ENCODE measurements at places on chromosomes 12 and 14.

DNA sequence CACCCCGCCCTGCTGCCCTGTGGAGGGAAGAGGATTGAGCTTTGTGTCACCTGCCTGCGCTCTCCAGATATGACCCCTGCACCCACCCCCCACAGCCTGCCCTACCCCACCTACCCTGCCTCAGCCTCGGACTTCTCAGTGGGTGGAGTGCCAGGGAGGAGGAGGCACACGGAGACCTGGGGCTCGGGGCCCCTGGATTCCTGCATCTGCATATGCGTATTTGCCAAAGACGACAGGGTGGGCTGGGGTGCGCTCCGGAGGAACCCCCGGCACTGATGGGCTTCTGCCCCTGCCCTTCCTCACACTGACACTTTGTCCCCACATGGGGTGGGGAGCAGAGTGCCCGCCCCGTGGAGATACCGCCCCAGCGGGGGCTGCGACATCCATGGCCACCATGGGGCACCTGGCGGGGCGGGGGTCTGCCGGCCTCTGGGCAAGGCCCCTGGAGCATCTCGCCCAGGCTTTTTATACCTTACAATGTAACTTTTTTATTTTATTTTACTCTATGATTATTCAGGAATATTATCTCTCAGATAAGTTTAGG lies 206.0 kb downstream of the TSPAN9 start:
- DNase-seq = no peak

GRCh38 chr14:61269321-61270083 lies 11.6 kb downstream of the TMEM30B start:
- peak; percentile 8 for DNase-seq

DNA sequence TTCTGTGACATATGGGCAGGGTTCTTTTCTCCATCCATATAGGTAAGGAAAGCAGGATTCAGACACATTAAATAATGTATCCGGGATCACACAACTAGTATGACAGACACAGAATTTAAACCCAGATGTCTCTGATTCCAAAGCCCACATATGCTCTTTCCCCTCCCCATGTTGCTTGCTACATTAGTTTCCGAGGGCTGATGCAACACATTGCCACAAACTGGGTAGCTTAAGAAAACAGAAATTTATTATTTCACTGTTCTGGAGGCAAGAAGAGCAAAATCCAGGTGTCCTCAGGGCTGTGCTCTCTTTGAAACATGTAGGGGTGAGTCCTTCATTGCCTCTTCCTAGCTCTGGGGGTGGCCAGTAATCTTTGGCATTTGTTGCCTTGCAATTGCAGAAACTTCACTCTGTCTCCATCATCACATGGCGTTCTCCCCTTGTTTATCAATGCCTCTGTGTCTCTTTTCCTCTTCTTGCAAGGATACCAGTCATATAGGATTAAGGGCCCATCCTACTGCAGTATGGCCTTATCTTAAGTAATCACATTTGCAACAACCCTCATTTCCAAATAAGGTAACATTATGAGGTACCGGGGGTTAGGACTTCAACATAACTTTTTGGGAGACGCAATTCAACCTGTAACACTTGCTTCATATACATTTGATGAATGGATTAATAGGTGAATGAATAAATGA lies 83.0 kb upstream of the CCND2 start:
- no peak for DNase-seq

DNA sequence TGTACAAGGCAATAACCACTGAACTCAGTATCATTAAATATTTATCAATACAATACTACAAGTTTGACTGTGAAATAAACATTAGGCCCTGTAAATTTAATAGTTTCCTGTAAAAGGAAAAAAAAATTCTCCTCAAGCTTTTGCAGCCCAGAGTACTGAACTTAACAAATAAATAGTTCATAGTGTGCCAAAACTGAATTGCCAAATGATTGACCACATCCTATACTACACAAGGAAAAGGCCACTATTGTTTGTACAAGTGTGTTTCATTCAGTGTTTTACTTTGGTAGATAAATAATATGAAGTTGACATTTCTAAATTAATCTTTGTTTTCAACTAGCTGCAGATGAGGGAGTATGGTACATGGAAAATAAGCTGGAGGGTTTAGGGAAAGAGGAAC lies 379.6 kb downstream of the FLRT2 start:
- DNase-seq = no peak

DNA sequence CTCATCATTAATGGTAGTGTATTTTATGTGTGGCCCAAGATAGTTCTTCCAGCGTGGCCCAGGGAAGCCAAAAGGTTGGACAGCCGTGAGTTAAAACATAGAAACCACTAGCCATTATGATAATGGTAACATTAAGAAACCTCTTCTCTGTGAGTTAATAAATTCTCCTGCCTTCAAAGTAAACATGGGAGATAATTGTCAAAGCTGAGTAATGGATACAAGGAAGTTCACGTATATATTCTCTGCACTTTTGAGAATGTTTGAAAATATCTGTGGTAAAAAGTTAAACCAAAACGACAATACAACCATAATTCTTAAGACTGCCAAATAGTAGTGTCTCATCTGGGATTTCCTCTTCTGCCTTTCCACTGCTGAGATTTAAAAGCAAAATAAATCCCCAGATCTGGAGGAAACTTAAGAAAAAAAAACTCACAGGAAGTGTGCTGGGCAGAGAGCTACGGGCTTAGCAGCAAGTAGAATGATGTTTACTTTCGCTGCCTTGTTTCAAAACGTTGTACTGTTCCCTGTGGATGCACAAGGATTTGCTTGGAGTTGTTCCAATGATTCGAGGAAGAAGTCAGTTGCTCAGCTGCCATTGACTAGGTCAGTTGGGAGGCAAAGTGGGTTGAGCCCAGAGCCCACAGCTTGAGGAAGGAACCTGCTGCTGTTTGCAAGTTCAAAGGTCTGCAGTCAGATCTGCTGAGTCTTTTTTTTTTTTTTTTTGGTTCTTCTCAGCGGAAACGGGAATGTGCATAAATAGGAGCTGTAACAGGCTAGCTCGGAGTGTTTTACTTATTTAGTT lies 1.7 kb downstream of the TPCN1 start:
- DNase-seq = peak; percentile 40

DNA sequence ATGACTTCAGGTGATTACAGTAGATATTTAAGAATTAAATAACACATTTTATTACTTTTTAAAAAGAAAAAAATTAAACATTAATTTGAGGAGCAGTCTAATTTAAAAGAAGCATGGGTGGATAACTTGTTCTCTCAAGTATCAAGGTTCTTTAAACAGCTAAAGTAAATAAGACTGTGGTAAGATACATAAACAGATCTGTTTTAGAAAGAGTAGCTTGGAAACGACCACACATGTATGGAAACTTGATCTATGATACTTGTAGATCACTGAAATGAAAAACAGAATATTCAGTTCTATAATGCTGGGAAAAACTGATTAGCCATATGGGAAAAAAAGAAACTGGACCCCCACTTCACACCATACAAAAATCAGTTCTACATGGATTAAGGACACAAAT lies 36.0 kb downstream of the TC2N start:
- DNase-seq = no peak

GRCh38 chr14:80587096-80587724 lies 354.3 kb downstream of the CEP128 start:
- DNase-seq = peak; percentile 15

Measured in hippocampal formation (tissue), 2 donors.